Activated CD4-positive, CD25-positive, alpha-beta regulatory T cell (primary cell): ENCODE measurements at places on chromosomes 4 and X.

- DNase-seq: no peak
Measured at GRCh38 chr4:152539556-152540292, 3.8 kb upstream of the FBXW7 start.

DNA sequence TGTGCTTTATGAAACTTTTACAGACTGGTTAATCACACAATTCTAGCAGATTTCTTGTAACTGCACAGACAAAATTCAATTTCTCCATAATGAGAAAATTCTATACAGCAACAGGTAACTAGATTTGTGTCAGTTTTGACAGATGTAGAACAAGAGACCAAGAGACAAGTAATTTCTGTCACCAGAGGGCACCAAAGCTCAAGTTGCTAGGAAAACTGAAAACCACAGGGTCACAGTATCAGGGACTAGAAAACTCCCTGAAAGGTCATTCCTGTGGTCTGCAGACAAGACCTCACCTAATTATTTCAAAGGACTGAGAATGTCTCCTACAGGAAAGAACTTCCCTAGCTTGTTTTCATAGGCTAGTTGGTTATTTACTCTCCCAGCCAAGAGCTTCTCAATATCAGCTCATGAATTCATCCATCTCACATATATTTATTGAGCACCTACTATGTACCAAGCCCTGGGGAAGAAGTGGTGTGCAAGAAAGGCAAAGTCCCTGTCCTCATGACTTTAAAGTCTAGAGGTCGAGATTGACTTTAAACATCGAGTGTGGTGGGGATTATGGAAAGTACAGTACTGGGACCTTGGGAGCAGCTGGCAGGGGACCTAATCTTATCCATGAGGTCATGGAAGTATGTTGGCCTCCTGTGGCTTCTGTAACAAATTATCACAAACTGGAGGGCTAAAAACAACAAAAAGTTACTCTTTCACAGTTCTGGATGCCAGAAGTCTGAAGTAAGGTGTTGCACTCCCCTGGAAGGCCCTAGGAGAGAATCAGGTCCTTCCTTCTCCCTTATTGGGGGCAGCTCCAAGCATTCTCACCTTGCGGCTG, 47.8 kb upstream of the SETD7 start:
- no peak for DNase-seq

DNA sequence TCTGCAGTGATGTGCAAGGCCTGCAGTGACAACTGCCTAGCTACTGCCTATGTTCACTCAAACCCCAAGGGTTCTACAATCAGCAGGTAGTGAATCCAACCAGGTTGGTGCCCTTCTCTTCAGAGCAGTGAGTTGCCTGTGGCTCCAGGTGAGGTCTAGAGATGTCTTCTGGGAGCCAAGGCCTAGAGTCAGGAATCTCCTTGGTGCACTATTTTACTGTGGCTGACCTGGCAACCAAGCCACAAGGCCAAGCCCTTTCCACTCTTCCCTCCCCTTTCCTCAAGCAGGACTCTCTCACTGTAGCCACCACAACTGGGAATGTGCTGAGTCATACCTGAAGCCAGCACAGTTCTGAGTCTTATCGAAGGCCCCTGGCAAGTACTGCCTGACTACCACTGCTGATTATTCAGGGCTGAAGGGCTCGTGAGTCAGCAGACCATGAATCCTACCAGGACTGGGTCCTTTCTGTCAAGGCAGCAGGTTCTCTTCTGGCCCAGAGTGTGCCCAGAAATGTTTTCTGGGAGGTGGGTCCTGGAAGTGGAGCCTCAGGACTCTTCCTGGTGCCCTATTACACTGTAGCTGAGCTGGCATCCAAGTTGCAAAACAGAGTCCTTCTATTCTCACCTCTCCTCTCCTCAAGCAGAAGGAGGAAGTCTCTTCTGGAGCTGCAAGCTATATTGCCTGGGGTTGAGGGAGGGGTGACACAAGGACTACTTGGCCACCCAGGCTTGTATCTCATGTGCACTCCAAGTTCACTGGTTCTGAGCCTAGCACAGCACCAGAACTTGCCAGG, 111.6 kb downstream of the BTC start:
- no peak for DNase-seq

- no peak for DNase-seq
Measured at GRCh38 chrX:134607523-134607922, 50.7 kb downstream of the PLAC1 start.

DNA sequence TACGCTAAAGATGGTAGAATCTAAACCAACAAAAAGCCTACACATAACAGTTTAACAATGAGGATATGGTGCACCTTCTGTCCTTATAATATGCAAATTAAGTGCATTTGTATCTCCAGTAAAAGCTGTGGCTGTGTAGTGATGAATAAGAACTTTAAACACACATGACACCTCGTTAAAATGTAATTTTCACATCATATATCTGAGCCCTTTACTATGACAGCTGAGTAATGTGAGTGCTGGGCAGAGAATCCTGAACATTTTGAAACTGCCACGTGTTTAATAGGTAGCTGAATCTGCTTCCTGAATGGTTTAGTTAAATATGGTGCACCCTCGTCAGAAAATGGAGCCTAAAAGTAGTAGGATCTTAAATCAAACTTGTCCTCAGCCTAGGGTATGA, 540.8 kb downstream of the ADGRL3 start:
- no peak for DNase-seq
